ENCODE measurements at places on chromosomes 12 and 14.

GRCh38 chr14:45359746-45360145 lies 106.7 kb upstream of the MIS18BP1 start:
- DNase-seq, result no peak

DNA sequence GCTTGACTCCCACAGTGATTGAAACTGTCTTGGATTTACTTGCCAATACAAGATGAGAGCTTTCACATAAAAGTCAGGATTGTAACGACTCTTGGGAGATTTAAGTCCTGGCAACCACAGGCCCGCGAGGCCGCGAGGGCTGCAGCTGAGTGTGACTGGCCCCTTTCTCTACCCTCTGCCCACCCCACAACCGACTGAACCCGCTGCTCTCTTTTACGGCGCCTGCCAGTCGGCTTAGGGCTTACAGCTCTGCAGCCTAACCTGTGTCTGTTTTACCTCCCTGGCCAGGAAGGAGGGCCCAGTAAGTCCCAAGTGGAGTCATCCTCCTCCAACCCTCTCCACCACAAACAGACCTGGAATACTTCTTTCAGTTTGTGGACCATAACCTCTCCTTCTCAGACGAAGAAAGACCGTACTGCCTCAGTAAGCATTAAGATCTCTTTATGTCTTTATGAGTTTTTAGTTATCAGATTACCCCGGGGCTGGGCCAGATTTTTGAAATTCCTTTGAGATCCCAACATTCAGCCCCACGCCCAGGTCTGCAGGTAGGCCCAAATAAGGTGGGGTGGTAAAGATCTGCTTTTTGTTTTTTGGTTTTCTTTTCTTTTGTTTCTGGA lies 12.6 kb upstream of the TIGAR start:
- no peak for DNase-seq

DNA sequence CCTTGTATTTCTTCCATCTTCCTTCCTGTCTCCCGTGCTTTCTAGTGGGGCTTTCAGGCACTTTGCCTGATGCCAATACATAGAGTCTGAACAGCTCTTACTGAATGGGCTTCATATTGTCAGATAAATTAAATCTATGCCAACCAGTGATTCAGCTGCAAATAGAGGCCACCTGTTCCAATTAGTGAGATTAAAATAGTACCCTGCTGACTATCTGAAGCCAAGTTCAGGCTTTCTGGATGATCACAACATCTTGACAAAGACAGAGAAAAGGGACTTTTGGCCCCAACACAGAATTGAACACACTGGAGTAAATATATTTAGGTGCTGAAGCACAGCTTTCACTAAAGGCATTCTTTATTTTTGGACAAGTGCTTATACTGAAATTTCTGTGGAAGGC lies 11.8 kb downstream of the TMCC3 start:
- no peak for DNase-seq

DNA sequence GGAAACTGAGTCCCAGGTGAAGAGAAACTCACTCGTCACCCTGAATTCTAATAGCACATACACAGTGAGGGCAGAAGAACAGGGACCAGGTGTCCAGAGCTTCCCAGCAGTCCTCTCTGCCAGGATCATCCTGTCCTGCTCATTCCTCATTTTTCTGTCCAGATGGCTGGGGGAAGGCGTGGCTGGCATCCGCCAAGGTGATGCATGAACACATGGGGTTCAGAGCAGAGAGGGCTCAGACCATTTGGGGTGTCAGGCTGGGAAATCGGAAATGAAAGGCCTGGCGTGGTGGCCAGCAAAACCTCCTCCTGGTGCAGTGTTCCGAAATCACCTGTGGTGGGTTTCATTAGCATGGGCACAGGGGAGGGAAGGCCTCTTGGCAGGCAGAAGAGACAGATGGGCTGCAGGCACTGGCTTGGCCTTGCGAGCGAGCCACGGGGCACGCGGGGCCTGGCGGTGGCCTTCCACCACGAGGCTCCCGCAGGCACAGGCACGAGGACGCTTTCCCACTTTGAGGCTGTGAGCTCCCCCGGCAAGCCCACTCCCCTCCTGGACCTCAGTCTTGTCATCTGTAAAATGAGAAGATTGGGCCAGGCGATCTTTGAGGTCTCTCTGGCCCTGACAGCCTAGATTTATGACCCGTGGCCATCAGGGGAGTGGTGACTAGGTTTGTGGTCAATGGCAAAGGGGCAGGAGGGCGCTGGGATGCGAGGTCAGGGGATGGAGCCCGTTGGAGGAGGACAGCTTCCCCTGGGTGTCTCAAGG lies 68.5 kb downstream of the TSPAN9 start:
- DNase-seq, result no peak

DNA sequence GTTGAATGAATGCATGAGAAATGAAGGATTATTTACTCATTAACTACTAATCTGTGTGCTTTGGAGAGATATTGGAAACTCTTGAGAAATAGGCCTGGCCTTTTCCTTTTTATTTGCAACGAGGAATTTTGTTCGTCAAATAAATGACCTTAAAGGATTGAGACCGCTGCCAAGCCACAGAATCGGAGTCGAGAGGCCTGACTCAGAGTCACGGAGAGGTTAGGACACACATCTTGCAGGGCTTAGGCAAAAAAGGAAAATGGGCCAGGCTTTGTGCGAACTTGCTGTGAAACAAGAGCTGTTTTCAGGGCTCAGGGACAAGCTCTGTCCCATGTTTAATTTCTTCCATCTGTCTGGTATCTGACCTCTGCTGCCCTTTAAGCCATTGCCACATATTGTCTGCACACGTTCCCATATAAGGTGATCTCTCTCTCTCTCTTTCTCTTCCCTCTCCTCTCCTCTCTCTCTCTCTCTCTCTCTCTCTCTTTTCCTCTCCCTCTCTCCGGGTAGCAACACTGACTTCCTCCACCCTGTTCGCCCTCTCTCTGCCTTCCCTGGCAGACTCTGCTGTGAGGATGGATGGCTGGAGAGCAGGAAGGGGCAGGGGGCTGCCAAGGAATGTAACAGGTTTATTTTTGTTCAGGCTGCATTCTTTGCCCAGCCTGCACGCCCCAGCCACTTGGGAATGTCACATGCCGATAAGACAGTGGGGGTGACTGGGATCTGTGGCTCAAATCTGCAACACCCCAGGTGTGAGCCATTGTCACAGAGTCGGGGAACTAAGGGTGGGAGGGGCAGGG lies 14.9 kb upstream of the IFT81 start:
- no peak for DNase-seq

- no peak for DNase-seq
Measured at GRCh38 chr12:70883855-70884254, 36.7 kb downstream of the PTPRR start.

- DNase-seq, result no peak
Measured at GRCh38 chr12:12938541-12938940, 13.4 kb downstream of the GPRC5D start.

- DNase-seq, result no peak
Measured at GRCh38 chr12:96421014-96421413, 20.8 kb upstream of the CDK17 start.

GRCh38 chr12:47207829-47208248 lies 128.1 kb upstream of the AMIGO2 start:
- no peak for DNase-seq

GRCh38 chr12:29796823-29797263 lies 13.1 kb upstream of the TMTC1 start:
- DNase-seq, result peak; percentile 5

GRCh38 chr14:50312734-50313054 lies 570 bp downstream of the DMAC2L start:
- DNase-seq, result no peak
